NCI-H748 treated with DMSO at 0.1 percent for 48 hours (cell line): ENCODE measurements at places on chromosomes 2 and 18.

DNA sequence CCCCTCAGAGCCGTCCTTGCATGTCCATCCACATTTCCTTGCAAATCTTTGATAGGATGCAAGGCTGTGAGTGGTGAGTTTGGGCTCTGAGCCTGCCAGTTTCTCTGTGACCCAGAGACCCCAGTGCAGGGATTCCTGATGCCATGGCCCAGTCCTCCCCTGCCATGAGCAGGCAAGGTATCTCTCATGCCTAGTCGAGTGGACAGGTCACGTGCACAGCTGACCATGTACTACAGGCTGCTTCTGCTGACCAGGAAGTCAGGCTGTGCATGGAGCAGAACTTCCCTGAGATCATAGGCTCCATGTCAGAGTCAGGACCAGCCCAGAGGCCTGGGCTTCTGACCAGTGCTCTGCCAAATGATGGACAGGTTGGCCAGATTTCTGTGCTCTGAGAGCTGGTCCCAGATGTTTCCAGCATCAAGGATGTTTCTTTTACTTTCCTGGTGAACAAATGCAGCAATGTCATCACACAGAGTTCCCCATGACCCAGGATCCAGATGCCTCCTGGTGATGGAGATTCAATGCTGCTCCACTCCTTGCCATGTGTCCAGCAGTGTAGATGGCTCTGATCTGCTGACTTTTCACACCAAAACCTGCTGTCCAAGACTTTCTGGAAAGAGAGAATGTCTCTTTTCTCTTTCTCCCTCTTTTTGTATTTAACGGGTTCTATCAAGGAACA is 321.6 kb upstream of the HS6ST1 start:
- DNase-seq = no peak

GRCh38 chr2:141440072-141440635 is 690.7 kb downstream of the LRP1B start:
- no peak for DNase-seq

DNA sequence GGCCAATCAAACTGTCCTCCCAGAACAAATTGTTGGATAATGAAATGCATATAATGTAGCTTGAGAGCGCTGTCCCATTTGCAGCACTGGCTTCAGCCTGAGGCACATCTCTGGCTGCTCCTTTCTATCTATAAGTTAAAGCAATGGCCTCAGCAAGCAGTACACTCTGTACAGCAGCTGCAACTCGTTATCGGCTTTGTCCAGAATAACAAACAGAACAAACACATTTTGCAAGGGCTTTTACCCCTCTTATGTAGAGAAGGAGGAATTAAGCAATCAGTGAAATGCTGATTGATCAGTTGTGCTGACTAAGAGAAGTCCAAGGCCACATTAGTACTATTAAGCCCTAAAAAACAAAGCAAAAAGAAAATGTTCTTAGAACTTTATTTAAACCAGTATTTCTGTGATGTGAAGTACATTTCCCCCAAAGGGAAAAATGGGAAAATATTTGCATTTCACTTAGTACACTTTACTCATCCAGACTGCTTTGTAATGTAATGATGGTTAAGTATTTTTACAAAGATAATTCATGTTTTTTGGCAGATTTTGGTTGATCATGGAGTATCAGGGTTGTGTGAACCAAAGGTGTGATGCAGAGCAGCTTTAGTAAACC is 15.0 kb upstream of the CPS1 start:
- no peak for DNase-seq

GRCh38 chr2:70961648-70961994 is 16.8 kb upstream of the ANKRD53 start:
- no peak for DNase-seq

DNA sequence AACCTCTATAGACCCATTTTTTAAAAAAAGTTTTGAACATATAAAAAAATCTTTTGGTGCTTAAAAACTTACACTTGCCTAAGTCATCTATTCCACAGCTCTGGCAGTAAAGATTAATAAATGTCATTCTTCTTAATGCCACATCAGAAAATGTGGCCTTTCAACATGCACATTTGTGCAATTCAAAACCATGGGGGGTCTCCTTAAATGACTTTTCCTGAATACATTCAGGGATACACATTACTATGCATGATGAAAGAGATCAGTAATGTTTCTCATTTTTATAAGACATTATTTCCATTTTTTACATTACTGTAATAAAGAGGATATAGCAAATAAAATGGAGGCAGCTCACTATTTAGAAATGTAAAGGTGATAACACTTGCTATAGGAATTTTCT is 142.3 kb downstream of the RBM43 start:
- DNase-seq = no peak

DNA sequence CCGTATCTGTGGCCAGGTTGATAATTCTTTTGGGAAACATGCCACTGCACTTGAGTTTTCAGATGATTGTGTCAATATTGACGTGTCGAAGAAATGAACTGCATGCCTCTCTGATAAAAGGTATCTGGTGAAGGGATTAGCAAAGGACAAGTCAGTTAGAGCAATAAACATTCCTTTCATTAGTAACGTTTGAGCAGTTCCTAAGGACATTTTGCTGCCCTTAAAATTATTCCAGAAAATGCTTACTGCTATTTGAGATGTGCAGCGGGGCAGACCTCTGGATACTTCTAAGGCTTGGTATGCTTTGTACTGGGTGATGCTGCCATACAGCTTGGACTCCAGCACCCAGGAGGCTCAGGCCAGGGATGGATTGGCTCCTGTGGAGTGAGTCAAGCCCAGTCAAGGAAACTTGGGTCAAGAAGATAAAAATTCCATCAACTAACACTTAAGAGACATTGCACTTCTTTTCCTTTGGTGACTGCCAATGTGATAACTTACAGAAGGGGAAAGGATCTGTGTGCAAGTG is 166.7 kb downstream of the FHOD3 start:
- DNase-seq = peak; percentile 16

DNA sequence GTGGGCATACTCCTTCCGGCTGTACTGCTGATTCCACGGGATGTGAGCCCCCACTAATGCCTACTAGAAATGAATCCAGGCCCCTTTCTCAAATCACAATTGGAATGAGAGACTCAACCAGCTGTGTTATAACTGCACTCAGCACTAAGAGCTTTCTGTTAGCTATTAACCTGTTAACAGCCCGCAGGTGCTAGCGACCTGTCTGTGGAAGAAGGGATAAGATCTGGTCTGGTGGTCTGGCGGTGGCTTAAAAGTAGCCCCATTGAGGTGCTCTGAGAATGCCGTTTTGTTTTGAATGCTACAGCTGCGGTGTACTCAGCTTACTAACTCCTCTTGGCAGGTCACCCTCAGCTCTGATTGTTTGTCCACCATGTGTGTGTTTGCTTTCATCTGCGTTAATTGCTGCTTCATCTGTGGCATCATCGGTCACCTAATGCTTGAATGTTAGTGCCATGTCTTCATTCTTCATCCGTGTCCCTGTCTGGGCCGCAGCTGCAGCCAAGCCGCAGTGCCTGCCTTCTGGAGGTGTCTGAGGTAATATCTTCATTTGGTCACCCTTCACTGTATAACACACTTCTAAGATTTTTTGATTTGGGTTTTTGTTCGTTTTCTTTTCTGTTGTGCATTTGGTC is 16.3 kb downstream of the RAB12 start:
- peak; percentile 76 for DNase-seq

DNA sequence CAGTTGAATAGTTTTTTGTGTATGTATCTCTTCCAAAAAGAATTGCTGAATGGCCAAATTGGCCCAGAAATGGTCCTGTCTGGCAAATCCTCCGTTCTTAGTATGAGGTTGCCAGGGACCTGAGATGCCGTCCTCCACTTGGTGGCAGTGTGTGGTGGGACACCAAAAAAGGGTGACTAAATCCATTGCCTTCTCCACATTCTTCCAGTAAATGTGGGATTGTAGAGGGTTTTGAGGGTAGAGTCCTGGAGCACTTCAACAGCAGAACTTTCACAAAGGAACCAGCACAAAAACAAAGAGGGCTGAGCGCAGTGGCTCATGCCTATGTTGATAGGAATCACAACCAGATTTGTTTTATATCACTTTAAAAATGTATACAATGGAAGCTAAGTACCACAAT is 199.9 kb downstream of the BCL2 start:
- DNase-seq = peak; percentile 41

- DNase-seq = no peak
Measured at GRCh38 chr2:9991829-9992273, 40.4 kb downstream of the GRHL1 start.

DNA sequence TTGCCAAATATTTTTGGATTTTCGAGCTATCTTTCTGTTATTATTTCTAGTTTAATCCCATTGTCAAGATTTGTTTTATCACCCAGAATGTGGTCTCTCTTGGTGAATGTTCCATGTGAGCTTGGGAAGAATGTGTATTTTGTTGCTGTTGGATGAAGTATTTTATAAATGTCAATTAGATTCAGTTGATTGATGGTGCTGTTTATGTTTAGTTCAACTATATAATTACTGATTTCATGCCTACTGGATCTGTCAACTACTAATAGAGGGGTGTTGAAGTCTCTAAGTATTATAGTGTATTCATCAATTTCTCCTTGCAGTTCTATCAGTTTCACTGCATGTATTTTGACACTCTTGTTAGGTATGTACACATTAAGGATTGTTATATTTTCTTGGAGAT is 34.7 kb upstream of the RMND5A start:
- DNase-seq = no peak

- no peak for DNase-seq
Measured at GRCh38 chr2:180003073-180003472, 4.0 kb downstream of the CWC22 start.

- no peak for DNase-seq
Measured at GRCh38 chr18:31648966-31649429, 35.4 kb downstream of the B4GALT6 start.

GRCh38 chr2:241777170-241777685 is 606 bp downstream of the GAL3ST2 start:
- no peak for DNase-seq

GRCh38 chr2:23301136-23301535 is 83.8 kb upstream of the KLHL29 start:
- DNase-seq = no peak

GRCh38 chr2:1799174-1799573 is 54.9 kb upstream of the PXDN start:
- DNase-seq = no peak

GRCh38 chr18:36314098-36314497 is 16.6 kb downstream of the FHOD3 start:
- DNase-seq = no peak

DNA sequence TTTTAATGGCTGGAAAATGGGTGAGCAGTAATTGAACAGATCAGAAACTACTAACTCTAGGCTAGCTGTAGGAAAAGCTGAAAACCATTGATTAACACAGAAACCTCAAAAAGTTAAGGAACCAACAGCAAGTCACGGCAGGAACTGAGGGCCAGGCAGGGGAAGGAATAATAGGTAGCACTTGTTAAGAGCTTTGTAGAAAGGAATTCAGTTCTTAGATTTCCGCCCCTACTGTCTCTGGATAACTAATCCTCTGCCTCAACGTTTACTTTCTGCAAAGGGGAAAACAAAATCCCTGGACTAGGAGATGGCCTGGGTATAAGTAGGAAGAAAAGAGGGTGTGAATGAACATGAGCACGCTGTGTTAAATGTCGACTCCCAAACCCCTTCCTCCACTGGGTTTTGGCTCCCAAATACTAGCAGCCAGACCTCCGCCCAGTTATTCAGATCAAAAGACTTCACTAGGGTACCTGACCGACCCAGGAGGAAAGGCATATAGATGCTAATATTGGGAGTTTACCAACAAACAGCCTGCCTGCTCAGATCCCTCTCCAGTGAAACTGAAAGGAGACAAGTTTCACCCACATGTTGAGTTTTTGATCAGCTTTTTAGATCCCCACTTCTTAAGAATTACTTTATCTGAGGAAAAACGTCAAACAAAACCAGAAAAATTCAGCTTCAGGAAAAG is 12.4 kb downstream of the SMAD2 start:
- no peak for DNase-seq

GRCh38 chr2:202429164-202429980 is 53.2 kb downstream of the BMPR2 start:
- DNase-seq = no peak

GRCh38 chr2:191661097-191661924 is 16.6 kb upstream of the NABP1 start:
- DNase-seq = no peak

DNA sequence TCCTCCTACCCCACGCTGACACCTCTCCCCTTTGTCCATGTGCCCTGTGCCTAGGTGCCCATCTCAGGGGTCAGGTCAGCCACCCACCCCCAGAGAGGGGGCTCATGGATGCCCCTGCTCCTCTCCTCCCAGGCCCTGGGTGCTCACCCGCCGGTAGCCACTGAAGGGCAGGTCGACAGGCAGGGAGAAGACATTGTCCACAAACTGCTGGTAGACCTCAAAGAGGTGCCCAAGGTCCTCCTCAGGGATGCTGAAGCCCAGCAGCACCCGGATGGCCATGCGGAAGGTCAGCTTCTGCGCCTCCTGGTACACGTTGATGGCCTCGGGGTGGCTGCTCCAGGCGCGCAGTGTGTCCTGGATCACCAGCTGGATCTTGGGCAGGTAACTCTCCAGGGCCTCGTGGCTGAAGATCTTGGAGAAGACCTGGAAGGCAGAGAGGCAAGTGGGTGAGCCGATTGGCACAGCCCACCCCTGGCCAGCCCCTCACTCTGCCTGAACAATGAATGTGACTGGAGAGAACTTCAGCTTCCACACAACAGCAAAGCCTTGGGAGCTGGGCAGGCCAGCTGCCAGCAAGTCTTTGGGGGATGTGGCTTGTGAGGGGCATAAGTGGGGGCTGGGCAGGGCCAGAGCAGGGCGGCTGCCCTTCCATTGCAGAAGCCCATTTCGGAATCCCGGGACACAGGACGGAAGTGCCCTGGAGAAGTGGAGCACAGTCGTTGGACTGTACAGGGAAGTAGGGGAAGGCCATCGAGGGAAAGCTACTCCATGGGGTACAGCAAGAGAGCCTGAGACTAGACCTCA is 12.5 kb downstream of the CYP26B1 start:
- no peak for DNase-seq

DNA sequence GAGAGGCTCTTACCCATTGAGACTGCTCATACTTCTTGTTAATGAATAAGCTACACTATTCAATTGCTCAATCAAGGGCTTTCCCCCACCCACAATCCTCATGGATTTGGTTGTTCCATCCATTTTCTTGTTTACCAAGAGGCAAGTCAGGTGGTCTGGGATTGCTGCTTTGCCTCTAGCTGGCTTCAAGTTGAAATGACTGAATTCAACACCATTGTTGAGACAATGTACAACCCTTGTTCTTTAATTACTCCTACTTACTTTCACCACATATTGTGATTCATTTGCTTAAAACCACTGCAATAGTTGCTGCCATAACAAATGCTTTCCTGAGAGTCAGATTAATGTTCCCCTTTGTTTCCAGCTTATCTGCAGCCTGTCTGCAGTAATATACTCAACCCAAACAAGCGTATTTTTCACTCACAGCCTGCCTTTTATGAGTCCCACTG is 532.2 kb downstream of the RIT2 start:
- no peak for DNase-seq
